A172 (cell line): ENCODE measurements at places on chromosomes 16 and 17.

GRCh38 chr16:61891460-61891859 is 144.8 kb downstream of the CDH8 start:
- DNase-seq, result no peak

GRCh38 chr17:57926723-57927047 is 28.5 kb downstream of the CUEDC1 start:
- no peak for DNase-seq

DNA sequence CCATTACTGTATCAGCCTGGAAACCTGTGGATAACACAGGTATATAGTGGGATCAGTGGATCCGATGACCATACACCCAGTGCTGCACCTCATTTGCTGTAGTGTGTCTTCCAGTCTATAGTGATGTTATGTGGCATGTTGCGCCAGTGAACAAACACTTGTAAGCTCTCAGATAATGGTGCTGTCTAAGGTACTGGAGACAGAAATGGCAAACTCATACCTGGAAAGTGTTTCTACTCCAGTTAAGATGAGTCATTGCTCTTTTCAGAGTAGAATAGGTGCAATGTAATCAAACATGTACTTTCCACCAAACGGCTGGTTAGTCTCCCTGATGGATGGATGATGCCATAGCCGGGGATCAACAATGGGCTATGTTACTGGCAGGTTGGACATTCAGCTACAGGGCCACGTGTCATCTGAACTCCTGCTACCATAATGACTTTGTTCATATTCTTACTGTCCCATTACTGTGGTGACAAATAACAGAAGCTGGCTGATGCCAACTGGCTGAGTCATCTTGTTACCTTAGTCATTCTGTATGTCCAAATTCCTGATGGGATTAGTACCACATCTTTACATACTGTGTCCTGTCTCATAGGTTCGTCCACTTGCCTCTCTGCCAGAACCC is 6.3 kb downstream of the CCL11 start:
- DNase-seq, result peak; percentile 40

DNA sequence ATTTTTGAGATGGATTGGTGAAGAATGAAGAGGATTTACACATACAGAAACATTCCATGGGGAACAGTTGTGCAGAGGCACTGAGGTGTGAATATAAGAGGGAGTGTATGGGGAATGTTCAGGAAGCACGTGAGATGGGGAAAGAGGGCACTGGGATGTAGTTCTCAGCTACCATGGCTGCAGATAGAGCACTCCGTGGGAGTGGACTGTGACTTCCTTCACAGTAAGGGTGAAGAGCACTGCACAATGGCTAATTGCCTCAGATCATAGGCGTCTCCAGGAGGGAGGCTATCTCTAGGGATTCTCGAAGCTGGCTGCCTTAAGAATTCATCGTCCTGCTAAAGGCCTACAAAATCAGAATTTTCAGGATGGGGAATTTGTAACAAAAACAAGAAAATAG is 7.0 kb downstream of the YPEL2 start:
- no peak for DNase-seq

GRCh38 chr16:82016964-82017363 is 5.7 kb upstream of the SDR42E1 start:
- DNase-seq, result no peak

GRCh38 chr16:81678326-81679095 is 100.6 kb upstream of the PLCG2 start:
- DNase-seq, result no peak

DNA sequence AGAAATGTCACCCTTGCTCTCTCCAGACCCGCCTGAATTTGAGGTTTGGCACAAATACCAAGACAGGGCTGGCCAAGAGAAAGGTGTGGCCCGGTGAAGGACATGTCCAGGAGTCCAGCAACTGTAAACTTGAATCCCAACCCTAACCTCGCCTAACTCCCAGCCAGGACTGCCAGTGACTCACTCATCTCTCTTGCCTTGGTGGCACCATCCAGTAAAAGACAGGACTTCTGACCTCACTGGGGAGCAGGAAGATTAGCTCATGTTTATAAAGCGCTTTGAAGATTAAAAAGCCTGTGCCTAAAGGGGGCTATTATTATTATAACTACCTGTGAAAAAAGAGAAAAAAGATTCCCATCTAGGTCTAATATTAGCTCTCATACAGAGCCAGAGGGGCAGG is 335.3 kb downstream of the SOX9 start:
- peak; percentile 96 for DNase-seq

- no peak for DNase-seq
Measured at GRCh38 chr17:78890498-78890897, 12.5 kb downstream of the CEP295NL start.

GRCh38 chr16:88405216-88406060 is 22.7 kb downstream of the ZNF469 start:
- DNase-seq, result no peak

DNA sequence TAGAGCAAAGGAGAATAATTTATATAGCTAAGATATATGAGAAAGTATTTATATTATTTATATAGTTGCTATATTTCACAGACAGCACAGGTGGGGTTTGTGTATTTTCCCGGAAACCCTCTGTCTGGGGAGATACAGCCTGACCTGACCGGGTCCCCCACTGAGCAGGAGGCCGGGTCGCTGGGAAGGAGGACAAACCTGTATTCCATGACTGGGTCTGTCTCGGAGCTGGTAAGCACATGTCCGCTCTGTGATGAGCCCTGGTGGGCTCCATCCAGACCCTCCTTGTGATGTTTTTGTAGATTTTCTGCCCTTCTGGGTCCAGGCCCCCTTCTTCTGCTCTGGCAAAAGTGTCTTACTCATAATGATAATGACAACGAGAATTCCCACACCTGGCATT is 27.7 kb downstream of the WNT9B start:
- DNase-seq, result no peak

DNA sequence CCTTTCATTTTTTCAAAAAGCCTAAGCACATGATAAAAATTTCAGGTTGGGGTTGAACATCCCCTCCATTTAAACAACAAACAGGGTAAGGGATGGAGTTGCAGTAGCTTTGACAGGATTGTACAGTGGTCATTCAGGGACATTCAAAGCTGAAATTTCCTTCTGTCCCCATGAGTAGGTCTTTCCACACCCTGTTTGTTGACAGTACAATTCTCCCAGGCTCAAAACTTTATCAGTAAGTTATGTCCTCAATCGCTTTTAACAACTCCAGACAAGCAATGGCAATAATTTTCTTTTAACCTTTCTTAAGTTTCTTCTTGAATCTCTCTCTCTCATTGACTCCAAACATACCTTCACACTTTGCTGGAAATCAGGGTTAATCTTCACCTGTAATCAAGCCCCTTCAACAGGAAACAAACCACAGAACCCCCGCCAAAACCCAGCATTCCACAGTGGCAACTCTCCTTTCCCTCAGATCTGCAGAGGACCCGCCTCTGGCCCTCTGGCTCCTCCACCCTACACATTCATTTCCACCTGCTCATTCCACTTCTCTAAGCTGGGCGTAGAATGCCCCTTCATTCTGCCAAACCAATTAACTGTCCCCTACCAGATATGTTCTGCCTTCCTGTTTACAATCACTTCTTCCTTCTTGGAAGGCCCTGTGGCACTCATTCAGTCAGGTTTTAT is 20.7 kb downstream of the TXNDC11 start:
- no peak for DNase-seq

GRCh38 chr17:30921544-30922196 is at the start of gene ADAP2:
Gene ADAP2, plus strand, starts transcription at chr17:30921945. Its CDS starts 70 bp downstream, at chr17:30922015.
- DNase-seq, result no peak

DNA sequence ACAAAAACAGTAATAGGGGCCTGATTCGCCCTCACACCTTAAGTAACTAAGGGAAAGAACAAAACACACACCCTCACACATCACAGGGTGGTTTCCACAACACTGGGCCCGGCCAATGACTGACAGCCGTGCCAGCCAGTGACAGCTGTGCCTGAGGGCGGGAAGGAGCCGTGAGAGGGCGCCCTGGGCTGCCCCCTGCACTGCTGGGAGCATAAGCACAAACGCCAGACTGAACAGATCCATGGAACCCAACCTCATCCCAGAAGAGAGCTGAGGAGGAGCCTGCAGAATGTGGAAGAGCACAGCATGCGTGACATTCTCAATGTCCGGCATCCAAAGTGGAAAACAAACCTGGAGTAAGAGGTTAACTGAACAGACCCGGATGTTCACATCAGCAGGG is 16.0 kb downstream of the CSNK1D start:
- DNase-seq, result no peak

- no peak for DNase-seq
Measured at GRCh38 chr16:89523680-89524344, 15.6 kb downstream of the SPG7 start.

- no peak for DNase-seq
Measured at GRCh38 chr16:15477802-15478201, 43.4 kb downstream of the BMERB1 start.

GRCh38 chr17:1785930-1786329 is 24.1 kb downstream of the SERPINF1 start:
- no peak for DNase-seq

DNA sequence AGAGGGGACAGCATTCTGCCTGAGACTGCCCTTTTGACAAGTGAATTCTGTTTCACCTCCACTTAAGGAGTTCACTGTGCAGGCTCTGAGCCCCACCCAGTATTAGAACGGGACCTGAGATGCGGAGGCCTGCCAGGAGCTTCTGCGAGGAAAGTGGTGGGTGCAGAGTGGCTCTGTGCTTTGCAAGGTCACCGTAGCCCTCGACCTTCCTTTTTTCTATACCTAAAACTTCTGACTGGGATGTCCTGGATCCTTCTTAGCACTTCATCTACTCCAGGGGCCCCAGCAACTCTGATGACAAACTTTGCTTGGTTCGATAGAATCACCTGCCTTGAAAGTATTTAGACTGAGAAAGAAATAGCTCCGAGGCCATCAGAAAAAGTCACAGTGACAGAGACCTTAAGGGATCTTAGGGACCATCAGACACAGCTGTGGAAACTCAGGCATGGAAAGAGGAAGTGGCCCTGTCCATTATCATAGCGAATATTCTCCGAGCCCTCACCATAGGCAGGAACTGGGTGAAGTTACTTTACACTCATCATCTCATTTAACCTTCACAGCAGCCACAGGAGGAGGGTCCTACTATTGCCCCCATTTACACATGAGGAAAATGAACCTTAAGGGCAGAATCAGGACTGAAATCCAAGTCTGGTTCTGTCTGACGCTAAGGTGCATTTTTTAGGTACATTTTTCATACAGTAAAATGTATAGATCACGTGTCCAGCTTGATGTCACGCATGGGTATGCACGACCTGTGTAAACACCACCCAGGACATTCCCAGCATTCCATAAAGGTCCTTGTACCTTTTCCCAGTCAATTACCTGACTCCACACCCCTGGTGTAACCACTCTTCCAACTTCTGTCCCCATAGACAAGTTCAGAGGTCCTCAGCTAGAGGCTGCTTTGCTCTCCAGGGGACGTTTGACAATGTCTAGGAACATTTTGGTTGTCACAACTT is 676 bp upstream of the KRT13 start:
- no peak for DNase-seq

- peak; percentile 94 for DNase-seq
Measured at GRCh38 chr16:3187798-3188674, at the start of gene OR1F1. Gene OR1F1, plus strand, starts transcription at chr16:3188204.

DNA sequence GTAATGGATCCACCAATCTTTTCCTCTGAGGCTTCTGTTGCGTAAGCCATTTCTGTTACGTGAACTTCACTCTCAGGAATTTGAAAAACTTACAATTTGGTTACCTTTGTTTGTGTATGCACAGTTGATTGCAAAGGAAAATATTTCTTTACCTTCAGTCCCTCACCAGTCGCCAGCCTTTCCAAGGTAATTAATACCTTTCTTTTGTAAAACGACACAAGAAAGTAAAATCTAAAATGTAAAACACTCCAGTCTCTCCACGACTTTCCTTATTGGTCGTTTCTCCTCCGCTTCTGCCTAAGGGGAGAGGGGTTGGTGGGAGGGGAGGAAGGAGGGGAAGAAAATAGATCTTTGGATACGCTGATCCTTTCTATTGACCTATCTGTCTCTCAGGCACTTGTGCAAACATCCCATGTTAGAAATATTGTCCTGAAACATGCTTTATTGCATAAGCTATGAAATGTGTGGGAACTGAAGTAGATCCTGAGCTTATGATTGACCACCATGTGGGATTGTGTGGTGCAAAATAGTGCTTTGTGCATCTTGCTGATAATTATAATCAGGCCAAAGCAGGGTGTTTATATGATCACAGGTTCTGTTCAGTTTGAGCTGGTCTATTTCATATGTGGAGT is 32.4 kb upstream of the EFCAB13 start:
- DNase-seq, result no peak

GRCh38 chr17:45398800-45399199 is 33.9 kb downstream of the ARHGAP27 start:
- DNase-seq, result no peak

GRCh38 chr17:77736199-77736585 is 222.3 kb upstream of the TNRC6C start:
- DNase-seq, result no peak
